ENCODE measurements at places on chromosomes 16 and 17.

GRCh38 chr17:44004077-44004760 is at the start of gene NAGS:
TSS of gene NAGS (plus strand) at chr17:44004622. CDS start at chr17:44004664, 42 bp downstream.
- DNase-seq, result no peak

DNA sequence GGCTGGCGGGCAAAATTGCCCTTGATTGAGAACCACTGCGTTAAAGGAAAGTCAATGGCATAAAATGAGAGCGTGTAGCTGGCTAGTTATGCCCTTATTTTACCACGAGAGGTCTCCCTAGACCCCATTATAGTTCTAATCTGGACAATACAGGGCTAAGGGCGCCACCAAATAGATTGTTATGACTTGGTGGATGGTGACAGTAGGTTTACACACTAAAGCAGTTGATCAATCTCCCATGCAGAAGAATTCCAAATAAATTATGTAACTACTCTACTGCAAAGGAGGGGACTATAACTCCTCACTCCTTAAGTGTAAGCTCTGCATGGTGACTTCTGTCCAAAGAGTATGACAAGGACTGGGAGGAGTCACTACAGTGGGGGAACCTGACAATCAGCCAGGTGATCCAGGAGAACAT is 20.4 kb upstream of the YPEL2 start:
- peak; percentile 65 for DNase-seq

GRCh38 chr16:52721331-52721730 is 174.4 kb upstream of the TOX3 start:
- no peak for DNase-seq

- DNase-seq, result no peak
Measured at GRCh38 chr17:27640790-27641189, 9.8 kb downstream of the LGALS9 start.

DNA sequence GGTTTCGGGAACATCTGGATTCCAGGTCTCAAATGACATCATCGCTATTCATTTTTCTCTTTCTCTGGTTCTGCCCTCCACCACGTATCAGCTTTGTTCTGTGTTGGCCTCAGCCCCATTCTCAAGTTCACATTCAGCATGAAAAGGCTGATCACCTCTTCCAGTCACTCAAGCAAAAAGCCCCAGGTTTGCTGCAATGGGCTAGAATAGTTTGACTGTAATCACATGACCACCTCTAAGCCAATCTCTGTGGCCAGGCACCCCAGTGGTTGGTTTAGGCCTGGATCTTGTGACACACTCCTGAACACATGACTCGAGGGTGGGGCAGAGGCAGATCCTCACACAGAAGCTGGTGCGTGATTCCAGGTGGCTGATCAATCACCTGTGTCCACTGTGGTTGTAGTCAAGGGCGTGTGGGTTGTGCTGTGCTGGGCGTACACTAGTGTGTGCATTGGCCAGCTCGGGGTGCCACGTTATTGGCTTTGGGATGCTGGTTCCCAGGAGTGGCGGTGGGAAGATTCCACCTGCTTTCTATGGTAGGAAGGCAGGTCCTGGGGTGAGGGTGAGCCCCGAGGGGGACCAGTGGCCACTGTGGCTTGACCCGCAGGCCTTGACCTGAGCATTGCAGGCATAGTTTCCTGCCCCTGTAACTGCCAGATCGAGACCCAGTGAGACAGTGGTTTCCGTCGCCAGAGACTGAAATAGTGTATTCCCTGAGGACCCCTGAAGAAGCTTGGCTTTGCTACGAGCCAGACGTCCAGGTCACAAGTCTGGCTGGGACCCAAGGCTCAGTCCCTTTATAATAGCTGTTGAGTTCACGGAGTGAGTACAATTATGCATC is 12.0 kb downstream of the EEF2K start:
- DNase-seq, result no peak

DNA sequence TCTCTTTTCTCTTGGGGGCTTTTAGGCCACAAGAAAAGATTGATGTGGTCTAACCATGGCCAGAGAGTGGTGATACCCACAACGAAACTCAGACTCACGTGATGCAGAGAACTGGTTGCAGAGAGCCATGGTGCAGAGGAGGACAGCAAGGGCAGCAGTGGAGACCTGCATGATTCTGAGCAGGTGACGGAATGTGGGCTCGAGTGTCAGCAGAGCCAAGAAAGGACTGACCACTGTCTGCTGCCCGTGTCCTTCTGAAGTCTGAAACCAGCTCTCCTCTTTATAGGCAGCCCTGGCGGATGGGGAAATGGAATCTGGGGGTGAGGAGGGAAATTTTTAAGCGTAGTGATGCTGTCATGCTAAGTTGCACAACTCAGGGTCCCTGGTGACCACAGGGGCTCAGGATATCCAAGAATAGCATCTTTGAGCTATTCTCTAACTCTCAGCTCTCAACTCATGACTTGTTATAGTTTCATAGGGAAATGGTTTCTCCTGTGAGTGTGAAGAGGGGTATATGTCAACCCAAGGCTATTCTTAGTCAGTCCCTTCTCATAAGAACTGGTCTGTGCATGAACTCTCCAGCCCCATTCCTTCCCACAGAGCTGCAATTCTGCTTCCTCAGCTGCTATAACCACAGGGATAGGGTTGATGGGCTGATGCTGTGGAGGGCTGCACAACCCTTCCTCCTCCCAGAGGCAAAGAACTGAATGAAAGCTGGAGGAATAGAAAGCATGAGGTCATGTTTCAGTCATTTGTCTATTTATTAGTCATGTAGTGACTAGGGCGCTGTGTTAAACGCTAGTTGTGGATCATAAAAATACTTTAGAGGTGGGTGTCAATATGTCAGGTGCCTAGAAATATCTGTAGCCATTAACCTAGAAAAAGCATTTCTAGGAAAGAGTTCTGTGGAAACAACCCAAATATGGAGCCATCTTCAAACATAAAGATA is at the start of gene CCL3:
CCL3 (minus strand) TSS at position 256 of the 949 bp plus-strand sequence; CDS start at position 171, 85 bp downstream.
- no peak for DNase-seq

DNA sequence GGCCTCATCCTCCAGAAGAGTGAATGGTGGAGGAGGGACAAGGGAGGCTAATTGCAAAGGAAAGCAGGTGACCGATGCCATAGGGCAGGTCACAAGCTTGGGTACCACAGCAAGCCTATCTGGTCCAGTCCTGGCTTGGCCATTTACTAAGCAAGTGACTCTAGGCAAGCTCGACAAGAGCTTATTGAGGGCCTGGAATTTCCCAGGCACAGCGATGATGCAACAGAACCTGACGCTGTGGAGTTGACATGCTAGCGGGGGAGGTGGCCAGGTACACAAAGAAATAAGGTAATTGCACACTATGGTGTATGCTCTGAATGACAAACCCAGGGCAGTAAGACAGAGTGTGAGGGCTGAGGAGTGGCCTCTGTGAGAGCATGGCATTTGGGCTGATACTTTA is 98.5 kb downstream of the PGS1 start:
- DNase-seq, result no peak

DNA sequence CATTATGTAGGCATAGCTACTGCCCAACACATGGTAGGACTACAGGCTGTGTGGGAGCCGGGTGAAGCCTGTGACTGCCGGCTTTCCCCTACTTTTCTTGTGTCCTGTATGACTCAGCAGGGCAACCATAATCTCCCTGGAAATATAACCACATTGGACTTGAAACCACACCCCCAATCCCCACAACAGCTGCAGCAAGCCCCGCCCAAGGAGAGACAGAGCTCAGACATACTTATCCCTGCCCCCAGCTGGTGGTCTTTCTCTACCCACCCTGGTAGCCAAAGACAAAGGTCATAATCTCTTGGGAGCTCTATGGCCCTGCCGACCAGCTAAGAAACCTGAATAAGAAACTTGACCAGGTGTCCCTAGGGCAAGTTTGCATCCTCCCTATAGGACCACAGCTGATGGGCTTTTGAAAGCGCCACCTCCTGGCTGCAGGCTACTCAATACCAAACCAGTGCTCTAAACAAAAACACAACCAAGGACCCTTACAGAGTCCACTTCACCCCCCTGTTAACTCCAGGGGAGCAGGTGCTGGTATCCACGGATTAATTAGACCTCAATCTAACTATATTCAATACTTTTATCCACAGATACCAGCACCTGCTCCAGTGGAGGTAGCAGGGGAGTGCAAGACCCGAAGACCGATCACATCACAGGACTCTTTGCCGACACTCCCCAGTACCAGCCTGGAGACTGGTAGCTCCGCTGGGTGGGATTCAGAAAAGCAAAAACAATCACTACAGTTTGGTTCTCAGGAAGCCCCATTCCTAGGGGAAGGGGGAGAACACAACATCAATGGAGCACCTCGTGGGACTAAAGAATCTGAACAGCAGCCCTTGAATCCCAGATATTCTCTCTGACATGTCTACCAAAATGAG is 91.2 kb downstream of the IRX5 start:
- peak; percentile 61 for DNase-seq

DNA sequence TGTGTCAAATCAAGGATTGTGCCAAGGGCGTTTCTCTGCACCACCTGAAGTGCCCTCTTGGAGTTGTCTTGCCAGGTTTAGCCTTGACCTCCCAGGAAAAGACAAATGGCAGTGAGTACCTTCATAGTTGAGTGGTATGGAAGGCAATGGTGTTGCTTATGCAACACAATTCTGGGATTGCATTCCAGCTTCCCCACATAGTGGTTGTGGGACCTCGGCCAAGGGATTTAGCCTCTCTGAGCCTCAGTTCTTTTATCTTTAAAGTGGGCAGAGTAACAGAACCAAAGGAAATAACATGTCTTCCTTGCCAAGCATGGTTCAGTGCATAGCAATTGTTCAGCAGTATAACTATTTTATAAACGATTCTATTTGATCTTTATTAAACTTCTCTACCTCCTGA is 49.4 kb downstream of the CCDC42 start:
- peak; percentile 36 for DNase-seq

DNA sequence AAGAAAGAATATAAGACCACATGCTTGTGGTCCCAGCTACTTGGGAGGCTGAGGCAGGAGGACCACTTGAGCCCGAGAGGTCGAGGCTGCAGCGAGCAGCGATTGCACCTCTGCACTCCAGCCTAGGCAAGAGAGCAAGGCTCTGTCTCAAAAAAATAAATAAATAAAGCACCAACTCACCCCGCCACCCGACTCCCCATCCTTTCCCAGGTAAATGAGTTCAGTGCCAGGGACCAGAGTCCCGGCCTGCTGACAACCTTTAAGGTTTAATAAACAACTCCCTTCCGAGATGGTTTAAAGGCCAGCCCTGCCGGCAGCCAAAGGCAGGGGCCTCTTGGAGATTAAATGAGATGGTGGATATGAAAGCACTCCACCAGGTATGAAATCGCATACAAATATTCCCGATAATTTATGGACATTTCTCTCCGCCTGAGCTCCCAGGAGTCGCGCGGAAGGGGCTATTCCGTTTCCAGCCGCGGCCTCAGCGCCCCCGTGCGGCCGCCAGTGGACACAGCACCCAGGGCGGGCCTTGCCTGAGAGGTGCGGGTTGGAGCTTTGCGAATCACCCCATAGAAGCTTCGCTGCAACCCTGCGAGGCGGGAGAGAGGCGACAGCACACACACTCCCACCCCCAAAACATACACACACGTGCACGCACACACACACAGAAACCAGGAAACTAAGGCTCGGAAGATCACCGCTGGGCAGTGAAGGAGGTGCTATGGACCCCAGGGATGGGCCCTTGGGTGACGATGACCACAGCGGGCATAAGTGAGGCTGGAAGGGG is 4.0 kb upstream of the RPL38 start:
- DNase-seq, result peak; percentile 45

- no peak for DNase-seq
Measured at GRCh38 chr16:49739381-49739780, 116.5 kb downstream of the ZNF423 start.

GRCh38 chr17:28737770-28738679 is 5.8 kb upstream of the TRAF4 start:
- no peak for DNase-seq

DNA sequence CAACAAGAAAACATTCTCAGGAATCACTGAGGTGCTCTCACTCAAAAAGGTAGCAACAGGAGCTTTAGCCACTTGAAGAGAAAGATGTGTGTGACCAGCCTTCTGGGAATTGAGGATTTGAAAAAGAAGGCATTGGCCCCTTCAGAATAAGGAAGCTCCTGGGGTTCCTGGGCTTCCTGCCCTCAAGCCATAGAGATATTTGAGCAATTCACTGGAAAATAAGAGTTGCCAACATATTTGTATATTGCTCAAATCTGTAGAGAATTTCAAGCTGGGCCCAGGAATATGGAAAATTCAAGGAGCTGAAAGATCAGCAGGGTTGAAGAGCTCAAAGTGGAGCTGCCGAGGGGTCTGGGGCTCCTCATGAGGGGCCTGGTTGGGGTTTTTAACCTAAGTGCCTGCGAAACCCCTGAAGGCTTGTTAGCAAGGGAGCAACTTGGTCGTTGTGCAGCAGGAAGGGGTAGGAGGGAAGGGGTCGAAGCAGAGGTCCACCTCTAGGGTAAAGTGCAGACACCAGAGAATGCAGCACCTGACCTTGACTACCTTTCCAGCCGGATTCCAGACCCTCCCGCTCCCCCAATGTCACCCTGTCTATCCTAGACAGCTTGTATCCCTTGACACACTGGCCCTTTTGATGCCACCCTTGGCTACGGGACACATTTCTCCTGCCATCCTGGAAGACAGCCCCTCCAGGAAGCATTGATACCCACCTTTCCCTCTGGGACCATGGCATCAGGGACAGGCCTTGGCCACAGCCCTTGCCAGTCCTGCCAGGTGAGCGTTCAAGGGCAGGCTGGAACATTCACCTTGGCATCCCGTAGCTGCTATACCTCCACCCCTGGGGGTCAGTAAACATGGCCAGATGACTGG is 67.6 kb upstream of the SREBF1 start:
- DNase-seq, result peak; percentile 46

DNA sequence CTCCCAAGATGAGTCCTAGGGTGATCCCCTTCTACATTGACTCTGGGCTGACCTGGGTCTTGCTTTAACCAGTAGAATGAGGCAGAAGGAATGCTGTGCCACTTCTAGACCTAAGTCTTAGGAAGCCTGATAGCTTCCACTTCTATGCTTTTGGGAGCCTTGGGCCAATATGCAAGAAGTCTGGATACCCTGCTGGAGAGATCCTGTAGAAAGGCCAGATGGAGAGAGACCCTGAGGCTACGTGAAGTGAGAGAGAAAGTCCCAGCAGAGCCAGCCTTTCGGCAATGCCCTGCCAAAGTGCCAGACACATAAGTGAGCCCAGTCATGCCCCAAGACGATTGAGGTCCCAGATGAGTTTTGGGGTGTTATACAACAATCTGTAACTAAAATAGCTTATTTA is 1.7 kb downstream of the KRT222 start:
- no peak for DNase-seq

GRCh38 chr17:49365667-49366066 is 3.6 kb upstream of the ZNF652 start:
- no peak for DNase-seq

DNA sequence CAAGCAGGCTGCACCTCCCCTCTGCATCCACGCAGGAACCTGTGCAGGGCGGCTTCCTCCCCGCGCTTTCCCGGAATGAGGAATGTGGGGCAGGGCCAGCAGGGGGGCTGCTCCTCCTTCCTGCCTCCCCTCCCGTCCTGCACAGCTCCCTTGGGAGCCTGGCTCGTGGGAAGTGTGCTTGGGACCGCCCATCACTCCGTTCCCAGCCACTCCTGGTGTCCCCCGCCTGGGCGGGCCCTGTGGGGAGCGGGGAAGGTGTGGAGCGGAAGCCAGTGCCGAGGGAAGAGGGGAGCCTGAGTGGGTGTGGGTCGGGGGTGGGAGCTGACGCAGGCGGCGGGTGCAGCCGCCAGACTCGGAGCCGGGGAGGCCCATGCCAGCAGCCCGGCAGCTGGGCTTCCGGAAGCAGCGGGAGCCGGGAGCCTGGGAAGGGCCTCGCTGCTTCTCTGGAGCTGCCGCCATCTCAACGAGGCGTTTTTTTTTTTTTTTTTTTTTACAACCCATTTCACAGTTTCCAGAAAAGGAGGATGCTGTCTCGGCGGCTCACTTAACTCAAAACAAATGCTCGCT is 24.1 kb downstream of the BAHCC1 start:
- DNase-seq, result peak; percentile 99

Measured in fibroblast of skin of scalp (primary cell).